Upper lobe of right lung (tissue), 1 donor: ENCODE measurements at places on chromosomes 1 and 21. TPM values are rescaled to one million over a fixed set of nuclear protein-coding genes. Genes with fewer than 3 reads are reported as not detected.
A peak's percentile ranks its signal among the peaks of the same experiment; 100 is the strongest.

DNA sequence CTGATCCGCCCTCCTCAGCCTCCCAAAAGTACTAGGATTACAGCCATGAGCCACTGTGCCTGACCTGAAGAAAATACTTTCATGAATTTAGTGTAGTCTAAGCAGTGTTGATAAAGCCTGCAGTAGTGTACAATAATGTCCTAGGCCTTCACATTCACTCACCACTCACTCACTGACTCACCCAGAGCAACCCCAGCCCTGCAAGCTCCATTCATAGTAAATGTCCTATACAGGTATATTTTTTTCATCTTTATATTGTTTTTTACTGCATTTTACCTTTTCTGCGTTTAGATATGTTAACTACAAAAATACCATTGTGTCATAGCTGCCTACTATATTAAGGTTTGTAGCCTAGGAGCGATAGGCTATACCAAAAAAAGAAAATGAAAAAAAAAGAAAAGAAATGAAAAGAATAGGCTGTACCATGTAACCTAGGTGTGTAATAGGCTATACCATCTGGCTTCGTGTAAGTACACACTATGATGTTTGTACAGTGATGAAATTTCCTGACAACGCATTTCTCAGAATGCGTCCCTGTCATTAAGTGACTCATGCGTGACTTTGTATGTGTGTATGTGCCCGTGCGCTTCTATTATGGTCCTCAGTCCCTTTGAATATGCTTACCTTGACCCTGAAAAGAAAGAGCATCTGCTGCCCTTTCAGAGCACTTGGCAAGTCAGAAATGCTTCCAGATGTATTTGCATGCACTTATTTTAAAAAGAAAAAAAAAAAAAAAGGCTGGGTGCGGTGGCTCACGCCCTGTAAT is 9.2 kb upstream of the SLAMF8 start:
- DNase-seq, result no peak
- no peak overlapping the region for H3K27ac ChIP-seq
- no peaks in the 10 kb centered on the region for H3K36me3 ChIP-seq

- peaks cover 6% of the 10 kb centered on the region for H3K4me1 ChIP-seq
- DNase-seq, result peak; percentile 71
- H3K36me3 ChIP-seq, result no peaks in the 10 kb centered on the region
- H3K4me3 ChIP-seq, result no peak overlapping the region
- H3K27ac ChIP-seq, result no peak overlapping the region
- no peaks in the 10 kb centered on the region for H3K27me3 ChIP-seq
Observed at GRCh38 chr1:55869065-55869464, 653.9 kb upstream of the USP24 start.

DNA sequence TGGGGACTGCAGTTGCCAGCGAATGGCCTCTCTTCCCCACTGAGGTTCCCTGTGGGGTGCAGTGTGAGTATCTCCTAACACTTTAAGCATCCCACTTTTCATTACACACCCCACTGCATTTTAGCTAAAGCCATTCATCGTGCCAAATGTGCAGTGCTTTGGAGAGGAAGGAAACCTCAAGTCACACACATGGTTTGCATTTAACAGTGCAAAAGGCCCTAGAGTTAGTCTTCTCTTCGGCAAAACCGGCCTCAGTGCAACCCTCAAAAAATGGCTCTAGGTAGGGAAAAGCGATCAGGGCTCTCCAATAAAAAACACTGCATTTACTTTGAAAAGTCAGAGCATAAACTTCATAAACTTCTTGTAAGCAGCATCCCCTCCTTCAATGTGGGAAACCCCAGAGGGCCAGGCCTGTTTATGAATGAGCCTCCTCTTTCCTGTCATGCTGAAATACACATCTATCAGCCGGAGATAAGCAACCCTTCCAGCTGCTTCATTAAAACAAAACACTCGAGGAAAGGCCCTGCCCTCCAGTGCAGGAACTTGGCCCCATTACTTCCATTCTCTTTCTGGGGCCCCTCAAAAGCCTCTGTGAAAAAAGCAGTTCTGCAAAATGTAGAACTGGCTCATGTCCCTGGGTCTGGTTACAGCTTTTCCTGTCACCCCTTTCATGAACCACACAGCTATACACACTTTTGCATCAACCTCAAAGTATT is 184.0 kb downstream of the CDC7 start:
- H3K27ac ChIP-seq, result peak overlapping the region; percentile 17
- DNase-seq, result no peak
- no peak overlapping the region for H3K4me3 ChIP-seq
- peaks cover 48% of the 10 kb centered on the region for H3K4me1 ChIP-seq

Gene KRTAP7-1
- total RNA-seq, result not detected

Gene CELA3A
- total RNA-seq, result not detected

- peak overlapping the region; percentile 82 for H3K27ac ChIP-seq
- peaks cover 17% of the 10 kb centered on the region for H3K4me1 ChIP-seq
- no peaks in the 10 kb centered on the region for H3K27me3 ChIP-seq
- peak; percentile 87 for DNase-seq
- no peak overlapping the region for H3K4me3 ChIP-seq
Observed at GRCh38 chr1:205936311-205936710, 6.9 kb downstream of the SLC26A9 start.

DNA sequence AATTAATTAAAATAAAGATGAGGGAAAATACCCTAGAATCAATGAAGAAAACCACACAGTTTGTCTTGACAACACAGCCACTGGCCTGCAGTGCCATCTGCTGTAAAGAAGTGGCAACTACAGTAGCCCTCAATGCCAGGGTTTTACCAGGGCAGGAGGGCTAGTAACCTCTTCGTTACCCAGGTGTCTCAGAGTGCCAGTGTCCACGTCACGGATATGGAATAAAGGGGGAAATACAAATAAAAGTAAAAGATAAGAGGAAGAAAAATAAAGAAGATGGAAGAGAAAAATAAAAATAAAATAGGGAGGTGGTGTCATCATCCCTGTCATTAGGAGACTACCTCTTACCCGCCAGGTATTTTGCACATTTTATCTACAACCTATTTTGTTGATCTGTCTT is 14.2 kb upstream of the SLC44A3 start:
- H3K4me1 ChIP-seq, result peaks cover 33% of the 10 kb centered on the region
- no peak overlapping the region for H3K4me3 ChIP-seq
- no peaks in the 10 kb centered on the region for H3K27me3 ChIP-seq
- no peak for DNase-seq

Gene LAMC1
- total RNA-seq, result 120 TPM

DNA sequence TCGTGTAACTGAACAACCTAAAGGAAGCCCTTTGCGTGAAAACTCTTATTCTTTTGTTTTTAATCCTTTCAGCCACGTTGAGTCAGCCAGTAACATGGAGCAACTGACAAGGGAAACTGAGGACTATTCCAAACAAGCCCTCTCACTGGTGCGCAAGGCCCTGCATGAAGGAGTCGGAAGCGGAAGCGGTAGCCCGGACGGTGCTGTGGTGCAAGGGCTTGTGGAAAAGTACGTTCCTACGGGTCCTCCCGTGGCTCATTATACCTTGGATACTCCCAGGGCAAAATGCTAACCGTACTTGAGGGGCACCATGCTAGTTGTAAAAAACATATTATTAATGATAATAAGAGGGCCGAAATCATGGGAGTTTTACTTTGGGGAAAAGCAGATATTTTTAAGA is 49.4 kb downstream of the LAMC2 start:
- no peak for DNase-seq
- no peaks in the 10 kb centered on the region for H3K36me3 ChIP-seq
- H3K27me3 ChIP-seq, result no peaks in the 10 kb centered on the region
- H3K4me3 ChIP-seq, result no peak overlapping the region
- H3K27ac ChIP-seq, result peak overlapping the region; percentile 74

DNA sequence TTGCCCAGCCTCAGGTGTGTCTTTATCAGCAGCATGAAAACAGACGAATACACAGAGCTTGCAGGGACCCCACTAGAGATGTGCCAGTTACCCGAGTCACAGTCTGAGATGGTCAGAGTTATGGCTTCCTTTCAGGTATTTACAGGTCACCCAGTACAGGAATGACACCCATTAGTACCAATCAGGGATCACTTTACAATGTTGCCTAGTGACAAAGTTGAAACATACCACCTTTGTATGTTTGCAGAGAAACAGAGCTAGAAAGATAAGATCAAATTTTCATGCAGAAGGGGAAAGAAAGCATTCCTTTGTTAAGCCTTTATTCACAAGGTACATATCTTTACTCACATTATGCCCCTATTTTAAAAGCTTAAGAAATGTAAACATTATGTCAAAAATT is 137.6 kb downstream of the RGS7 start:
- no peak overlapping the region for H3K27ac ChIP-seq
- H3K4me1 ChIP-seq, result no peaks in the 10 kb centered on the region
- no peaks in the 10 kb centered on the region for H3K36me3 ChIP-seq
- no peak overlapping the region for H3K4me3 ChIP-seq
- DNase-seq, result no peak

Gene CELA2B
- total RNA-seq, result not detected

GRCh38 chr1:206606867-206607266 is 5.4 kb downstream of the EIF2D start:
- H3K4me3 ChIP-seq, result no peak overlapping the region
- H3K27ac ChIP-seq, result no peak overlapping the region
- H3K36me3 ChIP-seq, result peaks cover 78% of the 10 kb centered on the region
- no peak for DNase-seq
- H3K4me1 ChIP-seq, result peaks cover 7% of the 10 kb centered on the region

Gene ZNF691
- total RNA-seq, result 8.2 TPM

- no peaks in the 10 kb centered on the region for H3K27me3 ChIP-seq
- H3K4me3 ChIP-seq, result no peak overlapping the region
- H3K36me3 ChIP-seq, result peaks cover 18% of the 10 kb centered on the region
- no peaks in the 10 kb centered on the region for H3K4me1 ChIP-seq
Observed at GRCh38 chr1:92619466-92620189, 132.9 kb upstream of the GFI1 start.

Gene NEK7
- total RNA-seq, result 96.9 TPM

Gene RPTN
- not detected for total RNA-seq
